SW 1271 (cell line): ENCODE measurements at places on chromosomes 5 and 9.

GRCh38 chr5:43396762-43397304 is 15.4 kb downstream of the CCL28 start:
- DNase-seq, result no peak

GRCh38 chr5:60223342-60223741 is 329.8 kb upstream of the PDE4D start:
- DNase-seq, result no peak

- no peak for DNase-seq
Observed at GRCh38 chr9:21549251-21549765, 67.2 kb upstream of the IFNE start.

GRCh38 chr5:10474521-10475075 is 32.9 kb downstream of the ROPN1L start:
- no peak for DNase-seq

- peak; percentile 57 for DNase-seq
Observed at GRCh38 chr9:110076894-110077725, 130.8 kb downstream of the C9orf152 start.

DNA sequence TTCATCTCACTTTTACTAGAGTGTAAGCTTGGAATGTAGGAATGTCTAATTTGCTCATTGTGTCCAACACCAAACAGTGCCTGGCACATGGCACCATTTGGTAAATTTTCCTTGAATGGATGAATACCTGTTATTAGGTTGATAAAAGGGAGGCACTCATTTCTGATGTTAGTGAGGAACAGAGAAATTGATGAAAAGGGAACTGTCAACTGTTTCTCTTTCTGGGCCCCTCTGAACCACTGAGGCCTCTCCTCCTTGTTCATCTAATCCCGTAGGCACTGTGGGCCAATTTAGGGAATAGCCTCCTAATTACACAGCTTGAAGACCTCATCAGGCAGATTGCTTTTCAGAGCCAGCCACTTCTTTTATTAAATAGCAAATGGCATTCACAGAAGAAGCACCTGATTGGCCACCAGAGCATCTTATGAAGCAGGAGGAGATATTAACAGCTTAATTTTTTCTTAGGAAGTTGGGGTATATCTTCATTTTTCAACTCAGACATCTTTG is 22.6 kb downstream of the MRRF start:
- no peak for DNase-seq

DNA sequence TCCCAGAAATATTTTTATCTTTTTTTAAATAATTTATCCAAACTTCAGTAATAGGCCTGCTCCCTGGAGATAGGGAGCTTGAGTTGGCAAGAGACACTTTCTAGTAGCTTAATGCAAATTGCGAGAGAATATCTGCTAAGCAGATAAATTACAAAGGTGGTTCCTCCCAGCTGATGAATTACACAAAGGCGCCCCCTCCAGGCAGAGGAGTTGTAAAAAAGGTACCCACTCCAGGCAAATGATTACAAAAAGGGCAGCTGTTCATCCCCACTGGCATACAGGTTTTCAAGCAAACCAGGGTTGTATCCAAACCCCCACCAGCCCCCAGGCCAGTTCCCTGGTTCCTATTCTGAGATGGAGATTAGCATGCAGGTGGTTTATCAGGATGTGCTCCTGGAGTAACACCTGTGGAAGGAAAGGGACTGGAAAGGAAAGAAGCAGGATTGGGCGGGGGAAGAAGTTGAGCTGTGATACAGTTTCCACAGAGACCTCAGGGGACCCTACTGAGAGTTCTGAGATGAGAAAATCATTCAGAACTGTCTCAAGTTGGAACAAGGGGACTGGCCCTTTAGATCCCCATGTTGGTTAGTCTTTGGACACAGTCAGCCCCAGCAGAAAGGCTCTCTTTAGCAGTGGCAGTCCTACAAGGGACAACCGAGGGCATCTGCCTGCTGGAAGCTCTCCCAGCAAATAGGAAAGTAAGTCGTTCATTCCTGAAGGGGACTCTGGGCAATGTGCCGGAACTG is 25.5 kb downstream of the ESM1 start:
- peak; percentile 11 for DNase-seq

GRCh38 chr5:133691448-133691847 is 79.1 kb upstream of the FSTL4 start:
- no peak for DNase-seq

GRCh38 chr9:97315550-97315949 is 8.1 kb downstream of the CCDC180 start:
- DNase-seq, result no peak

DNA sequence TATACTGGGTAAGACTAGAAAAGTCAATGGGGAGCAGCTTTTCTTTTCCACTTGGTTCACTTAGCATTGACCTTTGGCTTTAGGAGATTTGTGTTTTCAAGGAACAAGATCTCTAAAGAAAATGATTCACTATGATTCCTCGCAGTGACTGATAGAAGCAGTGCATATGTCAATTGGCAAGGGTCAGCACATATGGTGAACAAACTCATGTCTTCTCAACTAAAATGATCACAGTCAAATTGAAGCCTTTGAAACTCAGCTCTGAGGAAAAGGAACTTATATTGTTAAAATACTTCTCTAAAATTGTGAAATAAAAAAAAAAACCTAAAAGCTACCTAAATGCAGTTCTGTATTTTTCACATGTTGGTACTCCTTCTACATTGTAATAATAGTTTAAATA is 43.2 kb upstream of the IL7R start:
- DNase-seq, result no peak

- no peak for DNase-seq
Observed at GRCh38 chr5:6307304-6307703, 71.0 kb downstream of the MED10 start.

DNA sequence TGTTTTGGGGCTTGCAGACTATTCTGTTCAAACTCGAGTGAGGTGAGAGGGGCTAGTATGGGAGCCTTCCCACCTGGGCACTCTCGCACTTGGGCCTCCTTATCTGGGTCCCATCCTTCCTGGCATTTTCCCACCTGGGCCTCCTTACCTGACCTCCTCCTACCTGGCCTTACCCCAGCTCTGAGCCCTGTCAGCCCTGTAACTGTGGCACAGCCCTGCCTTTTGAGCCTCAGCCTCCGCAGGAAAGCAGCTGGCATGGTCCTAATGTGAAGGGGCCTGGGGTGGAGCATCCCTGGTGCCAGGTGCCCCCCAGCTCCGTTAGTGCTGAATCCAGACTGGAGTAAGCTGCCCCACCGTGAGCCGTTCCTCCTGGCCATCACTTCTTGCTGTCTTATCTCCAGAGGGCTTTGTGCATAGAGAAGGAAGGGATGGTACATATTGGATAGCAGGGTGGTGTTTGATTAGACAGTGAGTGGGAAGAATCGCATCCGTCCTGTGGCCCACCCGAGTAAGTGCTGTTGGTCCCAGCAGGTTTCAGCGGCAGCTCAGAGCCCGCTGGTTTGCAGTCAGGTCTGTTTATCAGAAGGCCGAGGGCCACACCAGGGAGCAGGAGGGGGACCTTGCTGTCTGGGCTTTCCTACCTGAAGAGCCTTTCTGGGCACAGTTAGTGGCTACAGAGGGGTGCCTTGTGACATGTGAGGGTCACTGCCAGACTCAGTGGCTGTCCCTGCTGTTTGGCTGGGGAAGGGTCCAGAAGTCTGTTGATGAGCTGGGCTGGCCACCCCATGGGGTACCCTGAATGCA is 76.5 kb downstream of the WNK2 start:
- DNase-seq, result no peak

DNA sequence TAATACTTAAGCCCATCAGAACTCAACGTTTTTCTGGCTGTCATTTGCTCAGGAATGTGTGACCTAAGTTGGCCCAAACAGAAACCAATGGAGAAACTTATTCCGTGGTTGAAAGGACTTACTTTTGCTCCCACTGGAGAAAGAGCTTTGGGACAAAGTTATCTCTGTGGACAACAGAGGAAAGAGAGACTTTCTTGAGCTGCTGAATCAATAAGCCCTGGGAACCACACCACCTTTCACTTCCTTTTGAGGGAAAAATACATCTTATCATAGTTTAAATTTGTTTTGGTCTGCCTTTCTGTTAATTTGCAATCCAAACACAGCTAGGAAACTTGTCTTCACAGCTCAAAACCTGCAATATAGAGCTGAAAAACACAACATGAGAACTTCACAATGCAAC is 62.8 kb upstream of the VCAN start:
- DNase-seq, result no peak

DNA sequence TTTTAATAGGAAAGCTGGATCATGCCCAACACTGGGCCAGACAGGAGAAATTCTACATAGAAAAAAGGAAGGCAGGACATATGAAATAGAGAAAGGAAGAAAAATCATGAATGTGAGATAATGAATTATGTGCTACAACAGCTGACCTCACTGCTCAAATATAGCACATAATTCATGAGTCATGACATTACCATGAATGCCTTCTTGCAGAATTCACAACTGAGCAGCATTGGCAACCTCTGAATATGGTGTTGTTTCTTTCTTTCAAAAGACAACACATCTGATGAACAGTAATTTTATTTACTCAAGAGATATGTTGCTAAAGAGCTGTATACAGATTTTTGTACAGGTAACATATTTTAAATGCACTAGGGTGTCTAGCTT is 34.4 kb downstream of the APBA1 start:
- DNase-seq, result no peak

DNA sequence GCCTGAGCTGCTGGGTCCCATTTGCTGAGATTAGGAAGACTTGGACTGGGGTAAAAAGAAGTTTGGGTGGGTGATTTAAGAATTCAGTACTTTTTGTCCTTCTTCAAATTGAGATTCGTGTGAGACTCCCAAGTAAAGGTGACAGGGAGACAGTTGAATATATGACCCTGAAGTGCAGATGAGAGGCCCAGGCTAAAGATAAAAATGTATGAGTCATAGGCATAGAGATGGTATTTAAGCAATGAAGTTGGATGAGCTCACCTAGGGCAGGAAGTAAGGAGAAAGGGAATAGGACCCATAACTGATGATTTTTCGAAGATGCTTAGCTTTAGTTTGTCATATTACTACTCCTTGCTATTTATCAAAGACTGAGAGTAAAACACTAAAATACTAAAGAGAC is 255.9 kb upstream of the ADRA1B start:
- no peak for DNase-seq

DNA sequence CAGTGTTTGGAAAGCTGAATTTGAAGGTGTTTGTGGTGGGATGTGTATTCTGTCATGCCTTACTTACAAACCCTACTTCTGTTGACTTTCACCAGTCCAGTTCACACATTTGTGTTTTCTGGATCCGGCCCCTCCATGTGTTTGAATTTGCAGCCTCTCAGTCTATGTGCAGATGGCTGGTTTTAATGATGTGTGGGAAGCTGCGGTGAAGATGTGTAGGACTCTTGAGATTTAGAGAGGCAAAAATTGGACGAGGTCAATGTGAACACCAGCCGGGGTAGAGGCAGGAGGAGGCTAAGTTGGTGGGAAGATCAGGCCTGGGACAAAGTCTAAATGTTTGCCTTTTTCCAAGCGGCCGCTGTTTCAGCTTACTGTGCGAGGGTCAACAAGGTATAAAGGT is 115.4 kb upstream of the KLF9 start:
- DNase-seq, result no peak

GRCh38 chr5:151213803-151214613 is 9.9 kb downstream of the CCDC69 start:
- DNase-seq, result no peak

DNA sequence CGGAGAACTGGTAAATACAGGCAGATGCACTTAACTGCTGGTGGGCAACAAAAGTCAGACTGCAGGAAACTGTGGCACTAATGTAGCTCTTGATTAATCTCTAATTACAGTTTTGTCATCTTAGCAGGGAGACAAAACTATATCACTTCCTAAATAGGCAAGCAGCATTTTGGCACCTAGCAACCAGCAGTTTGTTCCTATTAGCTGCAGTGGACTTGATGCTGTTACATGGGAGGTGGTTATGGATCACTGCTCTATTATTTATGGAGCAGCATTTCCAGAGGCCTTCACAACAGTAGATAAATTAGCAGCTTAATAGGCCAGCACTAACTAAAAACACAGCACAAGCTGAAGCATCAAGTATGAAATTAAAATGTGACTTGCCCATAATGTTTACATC is 518.3 kb upstream of the ITGA1 start:
- DNase-seq, result no peak

GRCh38 chr9:12212860-12213259 is 480.3 kb upstream of the TYRP1 start:
- DNase-seq, result no peak

- no peak for DNase-seq
Observed at GRCh38 chr5:147179562-147180147, 55.2 kb upstream of the STK32A start.
